Activated T-cell treated with anti-CD3 and anti-CD28 coated beads, Interleukin-2, amount 50 U/mL, for 72 hours (primary cell): ENCODE measurements at places on chromosomes 5 and 9. TPM values are rescaled to one million over a fixed set of nuclear protein-coding genes. Genes with fewer than 3 reads are reported as not detected.
A peak's percentile ranks its signal among the peaks of the same experiment; 100 is the strongest.

SLC46A2 gene
- not detected for total RNA-seq

NME5 gene
- total RNA-seq: not detected

TLX3 gene
- not detected for total RNA-seq

PCDHGA5 gene
- total RNA-seq: not detected

AP3S1 gene
- 58.7 TPM for total RNA-seq

PAXX gene
- total RNA-seq: 56.9 TPM

IL4 gene
- total RNA-seq: 1.5 TPM

HRCT1 gene
- not detected for total RNA-seq

PCDHA9 gene
- total RNA-seq: not detected

DNA sequence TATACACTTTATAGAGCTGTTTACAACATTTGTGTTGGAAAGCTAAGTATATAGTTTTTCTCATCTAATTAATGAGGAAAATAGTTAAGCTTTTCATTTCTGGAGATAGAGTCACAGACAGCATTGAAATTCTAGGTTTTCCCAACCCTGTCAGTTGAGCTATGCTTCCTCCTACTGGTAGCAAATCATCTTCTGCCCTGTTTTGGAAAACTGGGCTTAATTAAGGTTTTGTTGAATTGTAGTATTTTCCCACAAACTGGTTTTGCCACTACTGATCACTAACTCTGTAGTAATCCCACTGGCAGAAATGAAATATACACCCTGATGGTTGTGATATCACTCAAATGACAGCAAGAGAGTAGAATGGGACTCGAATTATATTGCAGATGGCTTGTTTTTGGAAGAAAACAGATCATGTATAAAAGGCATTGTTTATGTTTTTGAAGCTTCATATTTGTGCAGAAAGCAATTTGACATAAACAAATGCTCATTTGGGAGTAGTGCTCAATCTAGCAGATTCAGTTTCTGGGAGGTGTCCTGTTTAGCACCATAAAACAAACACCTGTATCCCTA is 46.6 kb downstream of the CD180 start:
- no peak for DNase-seq
- H3K4me3 ChIP-seq: no peak overlapping the region
- no peak overlapping the region for H3K27ac ChIP-seq

DNA sequence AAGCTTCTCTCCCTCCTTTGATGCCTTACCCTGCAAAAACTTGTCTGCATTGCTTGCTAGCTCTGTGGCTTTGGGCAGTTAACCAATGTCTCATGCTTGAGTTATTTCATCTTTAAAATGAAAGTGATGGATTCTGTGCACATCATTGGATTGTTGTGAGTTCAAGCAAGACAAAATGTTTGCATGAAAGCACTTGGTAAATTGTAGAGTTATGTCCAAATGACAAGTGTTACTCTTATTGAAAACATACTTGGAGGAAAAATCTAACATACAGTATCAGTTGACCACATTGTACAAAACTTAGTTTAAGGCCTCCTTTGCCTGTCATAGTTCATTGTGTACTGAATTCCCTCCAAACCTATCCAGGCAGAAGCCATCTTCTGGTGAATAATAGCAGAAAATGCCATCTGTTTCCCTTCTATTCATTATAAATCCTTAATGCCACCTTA is 30.0 kb downstream of the TGFBR1 start:
- H3K4me3 ChIP-seq: peak overlapping the region; percentile 53
- H3K27me3 ChIP-seq: no peaks in the 10 kb centered on the region

DNA sequence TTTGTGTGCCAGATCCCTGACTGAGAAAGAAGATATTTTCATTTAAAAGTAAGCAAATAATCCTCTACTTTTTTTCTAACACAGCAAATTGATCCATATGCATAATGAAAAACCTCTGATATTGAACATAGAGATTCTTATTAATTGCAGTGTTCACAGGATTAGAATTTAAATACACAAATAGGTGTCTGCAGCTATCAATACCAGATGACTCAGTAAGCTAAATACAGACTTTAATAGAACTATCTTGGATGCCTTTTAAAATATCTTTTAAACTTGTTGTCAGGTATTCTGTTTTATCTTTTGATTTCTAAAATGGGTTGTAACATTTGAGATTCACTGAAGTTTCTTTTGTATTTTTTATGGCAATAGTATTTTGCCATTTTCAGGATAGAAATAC is 43.1 kb downstream of the NIPBL start:
- peaks cover 4% of the 10 kb centered on the region for H3K36me3 ChIP-seq
- peaks cover 35% of the 10 kb centered on the region for H3K4me1 ChIP-seq
- no peak overlapping the region for H3K4me3 ChIP-seq
- no peak overlapping the region for H3K27ac ChIP-seq
- no peaks in the 10 kb centered on the region for H3K27me3 ChIP-seq

- peaks cover 3% of the 10 kb centered on the region for H3K36me3 ChIP-seq
- peak overlapping the region; percentile 45 for H3K27ac ChIP-seq
- no peak for DNase-seq
- no peaks in the 10 kb centered on the region for H3K27me3 ChIP-seq
- H3K4me3 ChIP-seq: no peak overlapping the region
Observed at GRCh38 chr5:176948458-176948857, 49.3 kb upstream of the HK3 start.

- no peak overlapping the region for H3K4me3 ChIP-seq
- no peaks in the 10 kb centered on the region for H3K27me3 ChIP-seq
- DNase-seq: no peak
- H3K36me3 ChIP-seq: no peaks in the 10 kb centered on the region
Observed at GRCh38 chr5:138775034-138775433, 21.8 kb downstream of the CTNNA1 start.

- DNase-seq: no peak
- H3K27me3 ChIP-seq: no peaks in the 10 kb centered on the region
- no peaks in the 10 kb centered on the region for H3K36me3 ChIP-seq
- H3K4me1 ChIP-seq: no peaks in the 10 kb centered on the region
- H3K4me3 ChIP-seq: no peak overlapping the region
Observed at GRCh38 chr9:133171161-133171961, 7.6 kb upstream of the GBGT1 start.

DNA sequence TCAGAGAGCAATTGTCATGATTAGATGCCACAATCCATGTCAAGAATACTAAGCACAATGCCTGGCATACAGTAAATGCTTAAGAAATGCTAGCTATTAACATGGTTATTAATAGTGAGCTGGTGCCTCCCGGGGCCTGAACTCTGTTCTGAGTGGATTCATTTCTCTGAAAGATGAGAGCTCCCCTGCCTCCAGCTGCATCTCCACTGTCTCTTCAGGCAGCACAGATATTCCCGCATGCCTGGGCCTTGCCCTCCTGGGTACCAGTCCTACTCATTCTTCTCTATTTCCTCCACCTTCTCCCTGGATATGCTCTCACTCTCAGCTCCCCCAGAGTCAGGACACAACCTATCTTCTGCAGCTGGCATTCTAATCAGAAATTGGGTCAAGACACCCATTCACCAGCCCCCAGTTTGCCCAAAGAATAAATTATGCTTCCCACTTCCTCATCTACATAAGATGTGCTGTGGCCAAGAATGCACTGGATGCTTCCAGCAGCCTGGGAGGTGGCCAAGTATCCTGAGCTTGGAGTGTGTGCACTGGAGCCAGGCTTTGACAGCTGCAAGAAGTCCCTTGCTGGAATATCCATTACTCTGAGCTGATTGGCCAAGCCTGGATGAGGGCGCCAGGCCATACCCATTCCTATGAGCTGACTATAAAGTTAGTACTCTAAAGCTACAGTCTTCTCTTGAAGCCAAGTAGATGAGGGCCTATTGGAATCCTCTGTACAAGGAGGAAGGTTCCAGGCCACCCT is 669.0 kb downstream of the ACTL7B start:
- H3K27ac ChIP-seq: no peak overlapping the region
- DNase-seq: no peak
- no peaks in the 10 kb centered on the region for H3K36me3 ChIP-seq

GRCh38 chr9:99579964-99580363 is 241.7 kb upstream of the NR4A3 start:
- no peaks in the 10 kb centered on the region for H3K4me1 ChIP-seq
- DNase-seq: no peak

GRCh38 chr5:148732692-148733091 is 78.4 kb upstream of the HTR4 start:
- DNase-seq: no peak
- no peaks in the 10 kb centered on the region for H3K4me1 ChIP-seq
- H3K36me3 ChIP-seq: no peaks in the 10 kb centered on the region
- H3K4me3 ChIP-seq: no peak overlapping the region
- no peak overlapping the region for H3K27ac ChIP-seq
- peaks cover 21% of the 10 kb centered on the region for H3K27me3 ChIP-seq

DNA sequence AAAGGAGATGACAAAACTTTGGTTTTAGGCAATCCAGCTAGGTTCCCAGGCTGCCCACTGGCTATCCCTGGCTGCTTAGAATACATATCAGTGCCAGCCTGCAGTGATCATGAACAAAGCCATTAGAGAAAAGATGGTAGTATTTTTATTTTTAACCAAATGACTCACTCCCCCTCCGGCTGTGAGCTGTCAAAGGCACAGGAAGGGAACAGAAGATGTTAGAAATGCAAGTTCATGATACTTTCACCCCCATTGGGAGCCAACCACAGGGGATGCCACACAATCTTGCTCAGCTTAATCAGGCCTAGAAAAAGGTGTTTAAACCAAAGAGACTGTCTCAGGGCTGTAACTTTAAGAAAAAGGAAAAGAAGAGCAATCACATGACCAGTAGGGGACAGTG is 70.3 kb upstream of the ASTN2 start:
- peaks cover 9% of the 10 kb centered on the region for H3K27me3 ChIP-seq
- no peak for DNase-seq
- no peaks in the 10 kb centered on the region for H3K4me1 ChIP-seq

GRCh38 chr9:35029241-35029640 is 39.7 kb downstream of the DNAJB5 start:
- no peak for DNase-seq
- peaks cover 4% of the 10 kb centered on the region for H3K36me3 ChIP-seq
- no peaks in the 10 kb centered on the region for H3K27me3 ChIP-seq
- H3K4me3 ChIP-seq: no peak overlapping the region
- no peak overlapping the region for H3K27ac ChIP-seq

DNA sequence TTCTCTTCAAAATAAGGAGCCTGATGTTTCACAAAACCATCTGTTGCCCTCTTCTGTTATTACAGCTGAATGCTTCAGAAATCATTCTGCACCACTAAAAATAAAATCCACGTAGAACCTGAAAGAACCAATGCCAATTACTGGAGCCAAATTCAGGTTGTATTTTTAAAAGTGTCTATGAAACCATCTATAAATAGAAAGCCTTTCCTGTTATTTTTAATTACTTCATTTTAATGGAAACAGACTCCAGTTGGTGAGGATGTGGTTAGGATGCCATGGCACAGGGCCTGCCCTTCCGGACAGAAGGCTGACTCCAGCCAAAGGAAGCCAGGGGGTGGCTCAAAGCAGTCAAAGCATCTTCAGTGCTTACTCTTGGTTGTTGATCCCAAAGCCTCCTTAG is 119.8 kb downstream of the TENT4A start:
- no peak overlapping the region for H3K4me3 ChIP-seq
- H3K27me3 ChIP-seq: peaks cover 16% of the 10 kb centered on the region
- peaks cover 52% of the 10 kb centered on the region for H3K4me1 ChIP-seq
- peaks cover 3% of the 10 kb centered on the region for H3K36me3 ChIP-seq
- H3K27ac ChIP-seq: no peak overlapping the region
- no peak for DNase-seq

DNA sequence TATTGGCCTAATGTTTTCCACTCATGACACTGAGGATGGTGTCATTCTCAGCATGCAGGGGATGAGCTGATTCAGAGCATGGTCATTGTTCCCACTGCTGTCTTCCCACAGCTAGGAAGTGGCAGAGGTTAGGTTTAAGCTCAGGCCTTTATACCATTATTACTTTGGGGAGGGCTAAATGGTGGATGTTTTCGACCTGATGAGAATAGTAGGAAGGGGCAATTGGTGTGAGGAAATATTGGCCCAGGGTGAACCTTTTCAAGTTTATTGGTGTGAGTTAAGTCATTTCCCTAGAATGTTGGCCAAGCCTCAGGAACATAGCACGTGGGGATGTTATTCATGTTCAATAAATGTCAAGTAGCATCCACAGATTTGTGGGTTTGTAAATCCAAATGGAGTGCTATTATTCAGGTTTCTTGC is 59.6 kb downstream of the ARHGAP26 start:
- H3K27me3 ChIP-seq: no peaks in the 10 kb centered on the region
- H3K27ac ChIP-seq: no peak overlapping the region
- no peak overlapping the region for H3K4me3 ChIP-seq

DNA sequence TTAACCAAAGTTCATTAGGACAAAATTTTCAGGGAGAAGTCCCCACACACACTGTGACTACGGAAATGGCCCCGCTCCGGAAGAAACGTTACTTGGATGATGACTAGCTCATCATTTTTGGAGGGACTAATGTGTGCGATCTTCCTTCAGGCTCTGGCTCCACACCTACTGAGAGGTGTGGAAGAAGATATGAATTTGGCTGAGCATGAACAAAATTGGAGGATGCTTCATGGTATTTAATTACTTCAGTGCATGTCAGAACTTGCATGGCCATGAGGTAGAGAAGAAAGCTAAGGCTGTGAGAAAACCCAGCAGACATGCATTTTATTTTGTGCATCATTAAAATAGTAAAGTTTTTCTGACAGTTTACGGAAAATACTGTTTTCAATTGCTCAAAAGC is 202.1 kb upstream of the TLE4 start:
- H3K27ac ChIP-seq: no peak overlapping the region
- H3K27me3 ChIP-seq: peaks cover 6% of the 10 kb centered on the region
- no peak overlapping the region for H3K4me3 ChIP-seq
- no peaks in the 10 kb centered on the region for H3K4me1 ChIP-seq

GRCh38 chr9:75891771-75892215 is 1.3 kb downstream of the PCSK5 start:
- peak; percentile 36 for DNase-seq
- H3K4me3 ChIP-seq: peak overlapping the region; percentile 92
- peaks cover 48% of the 10 kb centered on the region for H3K4me1 ChIP-seq
- peak overlapping the region; percentile 34 for H3K27ac ChIP-seq

GRCh38 chr5:167819406-167819805 is 472.0 kb upstream of the WWC1 start:
- no peaks in the 10 kb centered on the region for H3K36me3 ChIP-seq
- no peaks in the 10 kb centered on the region for H3K27me3 ChIP-seq
- H3K4me3 ChIP-seq: no peak overlapping the region

GRCh38 chr9:17531642-17532254 is 47.1 kb upstream of the SH3GL2 start:
- no peaks in the 10 kb centered on the region for H3K4me1 ChIP-seq
- H3K27ac ChIP-seq: no peak overlapping the region
- H3K27me3 ChIP-seq: peaks cover 10% of the 10 kb centered on the region
- H3K36me3 ChIP-seq: no peaks in the 10 kb centered on the region

- H3K27ac ChIP-seq: no peak overlapping the region
- no peaks in the 10 kb centered on the region for H3K36me3 ChIP-seq
- no peaks in the 10 kb centered on the region for H3K4me1 ChIP-seq
- H3K4me3 ChIP-seq: no peak overlapping the region
- no peak for DNase-seq
Observed at GRCh38 chr5:17336054-17336453, 118.6 kb downstream of the BASP1 start.

GRCh38 chr5:3186736-3187405 is 408.8 kb upstream of the IRX1 start:
- H3K27me3 ChIP-seq: no peaks in the 10 kb centered on the region
- H3K4me3 ChIP-seq: no peak overlapping the region

- no peaks in the 10 kb centered on the region for H3K4me1 ChIP-seq
- H3K27ac ChIP-seq: no peak overlapping the region
- H3K36me3 ChIP-seq: no peaks in the 10 kb centered on the region
- DNase-seq: no peak
- H3K4me3 ChIP-seq: no peak overlapping the region
Observed at GRCh38 chr5:74787424-74787823, 20.4 kb downstream of the NSA2 start.
